Stimulated activated CD4-positive, alpha-beta T cell treated with anti-CD3 and anti-CD28 coated beads, Interleukin-4, amount 100 ng/mL, for 24 hours (primary cell): ENCODE measurements at places on chromosomes 12 and 14.

- DNase-seq: no peak
Measured at GRCh38 chr14:104971447-104972240, 6.5 kb downstream of the AHNAK2 start.

DNA sequence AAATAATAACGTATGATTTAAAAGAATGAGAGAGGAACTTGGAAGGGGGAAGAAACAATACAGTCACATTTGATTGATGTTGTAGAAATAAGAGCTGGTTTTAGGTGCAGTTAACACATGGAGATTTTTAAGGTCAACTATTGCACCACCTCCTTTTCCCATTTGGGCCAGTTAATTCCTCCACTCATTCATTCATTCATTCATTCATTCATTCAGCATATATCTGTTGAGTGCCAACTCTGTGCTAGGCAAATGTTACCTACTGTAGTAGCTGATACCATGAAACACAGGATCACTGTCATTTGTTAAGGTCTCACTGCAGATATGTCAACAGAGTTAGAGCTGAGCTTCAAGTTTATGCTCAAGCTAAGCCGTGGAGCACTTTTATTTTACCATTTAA lies 115.7 kb upstream of the ARID2 start:
- no peak for DNase-seq

DNA sequence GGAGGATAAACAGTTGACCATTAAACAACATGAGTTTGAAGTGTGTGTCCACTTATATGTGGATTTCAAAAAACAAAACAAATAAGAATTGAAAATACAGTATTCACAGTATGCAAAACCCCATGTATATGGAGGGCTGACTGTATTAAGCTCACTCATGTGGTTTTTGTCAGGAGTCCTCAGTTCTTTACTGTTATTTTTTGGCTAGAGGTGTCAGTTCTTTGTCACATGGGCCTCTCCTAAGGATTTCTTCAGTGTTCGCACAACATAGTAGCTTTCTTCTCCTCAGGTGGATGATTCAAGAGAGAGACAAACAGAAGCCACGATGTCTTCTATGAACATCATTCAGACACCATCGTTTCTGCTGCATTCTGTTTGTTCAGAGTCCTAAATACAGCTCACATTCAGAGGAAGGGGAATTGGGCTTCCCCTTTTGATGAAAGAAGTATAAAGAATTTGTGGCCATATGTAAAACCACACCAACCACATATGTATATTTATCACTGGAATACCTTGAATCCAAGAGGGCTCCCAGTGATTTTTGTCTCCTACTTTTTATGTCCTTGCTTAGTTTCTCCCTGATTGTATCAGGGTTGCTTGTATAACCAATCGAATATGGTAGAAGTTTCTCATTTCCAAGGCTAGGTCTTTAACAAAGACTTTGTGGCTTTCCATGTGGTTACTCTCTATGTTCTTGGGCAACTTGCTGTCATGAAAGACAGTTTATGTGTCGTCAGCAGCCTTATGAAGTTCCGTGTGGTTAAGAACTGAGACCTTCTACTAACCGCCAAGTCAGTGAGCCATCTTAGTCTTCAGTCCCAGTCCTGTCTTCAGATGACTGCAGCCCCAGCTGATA lies 18.9 kb downstream of the MNAT1 start:
- peak; percentile 60 for DNase-seq

DNA sequence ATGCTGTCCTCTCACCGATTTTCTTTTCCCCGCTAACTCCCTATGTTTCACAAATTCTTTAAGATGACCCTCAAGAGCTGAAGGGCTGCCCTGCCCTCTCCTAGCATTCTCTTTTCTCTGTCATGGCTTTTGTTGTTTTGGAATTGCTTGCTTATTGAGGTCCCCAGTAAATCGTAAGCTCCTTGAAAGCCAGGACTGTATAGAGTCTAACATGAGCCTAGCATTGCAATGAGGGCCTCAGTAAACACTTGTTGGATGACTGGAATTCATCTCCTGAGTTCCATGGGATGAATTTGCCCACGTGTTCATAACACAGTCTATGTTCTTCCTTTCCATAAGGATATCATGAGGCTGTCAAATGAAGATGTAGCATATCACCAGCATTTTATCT lies 92.2 kb downstream of the APAF1 start:
- no peak for DNase-seq

- no peak for DNase-seq
Measured at GRCh38 chr14:21205678-21206581, 50.1 kb upstream of the OR5AU1 start.

DNA sequence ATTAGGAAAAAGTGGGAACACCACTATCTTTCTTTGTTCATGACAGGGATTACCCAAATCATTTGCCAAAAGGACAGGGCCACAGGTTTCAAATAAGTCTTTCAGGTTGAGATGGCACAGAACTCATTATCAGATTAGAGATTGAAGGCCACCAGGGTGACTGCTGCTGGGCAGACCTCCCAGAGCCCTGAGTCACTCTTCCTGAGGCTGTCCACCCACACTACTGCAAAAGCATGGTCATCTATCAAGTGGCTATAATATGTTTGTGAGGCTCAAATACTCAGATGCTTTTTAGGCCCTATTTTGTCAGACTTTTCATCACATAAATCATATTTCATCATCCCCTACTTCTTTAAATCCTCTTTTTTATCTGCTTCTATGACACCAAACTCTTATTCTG lies 155.3 kb upstream of the CCDC196 start:
- DNase-seq: no peak

DNA sequence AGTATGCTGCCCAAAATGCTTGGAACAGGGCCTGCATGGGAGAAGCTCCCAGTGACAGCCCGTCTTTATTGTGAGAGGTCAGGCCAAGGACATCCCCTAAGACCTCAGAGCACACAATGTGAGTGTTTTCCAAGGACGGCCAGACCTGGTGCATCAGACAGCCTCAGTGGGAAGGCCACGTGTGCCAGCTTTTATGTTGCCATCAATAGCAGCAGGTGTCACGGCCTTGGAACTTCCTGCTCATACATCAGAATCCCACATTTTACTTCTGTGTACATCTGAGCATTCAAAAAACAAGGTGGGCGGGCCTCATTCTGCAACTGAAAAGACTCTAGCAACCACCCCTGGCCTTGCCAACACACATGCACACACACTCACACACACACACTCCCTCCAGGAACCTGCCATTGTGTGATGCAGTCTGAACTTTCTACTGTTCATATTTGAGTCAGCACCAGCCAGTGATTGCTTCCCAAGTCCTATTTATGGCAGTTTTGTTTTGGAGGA lies 753.1 kb upstream of the TBX3 start:
- no peak for DNase-seq
